ENCODE measurements at places on chromosomes 13 and 19. TPM values are rescaled to one million over a fixed set of nuclear protein-coding genes. Genes with fewer than 3 reads are reported as not detected.

GDF15 gene
- polyA plus RNA-seq: 6.8 TPM

CD70 gene
- polyA plus RNA-seq: not detected

ERICH4 gene
- 6.3 TPM for polyA plus RNA-seq

TNNT1 gene
- 3.8 TPM for polyA plus RNA-seq

CHERP gene
- polyA plus RNA-seq: 26.6 TPM

UBL3 gene
- 51.3 TPM for polyA plus RNA-seq

LHFPL6 gene
- 30.9 TPM for polyA plus RNA-seq

GRCh38 chr13:44318161-44318560 lies 55.5 kb upstream of the SERP2 start:
- no peak for DNase-seq

GRCh38 chr19:15643387-15643786 lies 2.7 kb downstream of the CYP4F3 start:
- no peak for DNase-seq

GRCh38 chr13:109198585-109198984 lies 569.2 kb downstream of the MYO16 start:
- DNase-seq: no peak

GRCh38 chr13:19056984-19057490 lies 124.6 kb downstream of the TUBA3C start:
- no peak for DNase-seq

- no peak for DNase-seq
These were observed 40.8 kb downstream of the BRD4 start for GRCh38 chr19:15291548-15292021.

DNA sequence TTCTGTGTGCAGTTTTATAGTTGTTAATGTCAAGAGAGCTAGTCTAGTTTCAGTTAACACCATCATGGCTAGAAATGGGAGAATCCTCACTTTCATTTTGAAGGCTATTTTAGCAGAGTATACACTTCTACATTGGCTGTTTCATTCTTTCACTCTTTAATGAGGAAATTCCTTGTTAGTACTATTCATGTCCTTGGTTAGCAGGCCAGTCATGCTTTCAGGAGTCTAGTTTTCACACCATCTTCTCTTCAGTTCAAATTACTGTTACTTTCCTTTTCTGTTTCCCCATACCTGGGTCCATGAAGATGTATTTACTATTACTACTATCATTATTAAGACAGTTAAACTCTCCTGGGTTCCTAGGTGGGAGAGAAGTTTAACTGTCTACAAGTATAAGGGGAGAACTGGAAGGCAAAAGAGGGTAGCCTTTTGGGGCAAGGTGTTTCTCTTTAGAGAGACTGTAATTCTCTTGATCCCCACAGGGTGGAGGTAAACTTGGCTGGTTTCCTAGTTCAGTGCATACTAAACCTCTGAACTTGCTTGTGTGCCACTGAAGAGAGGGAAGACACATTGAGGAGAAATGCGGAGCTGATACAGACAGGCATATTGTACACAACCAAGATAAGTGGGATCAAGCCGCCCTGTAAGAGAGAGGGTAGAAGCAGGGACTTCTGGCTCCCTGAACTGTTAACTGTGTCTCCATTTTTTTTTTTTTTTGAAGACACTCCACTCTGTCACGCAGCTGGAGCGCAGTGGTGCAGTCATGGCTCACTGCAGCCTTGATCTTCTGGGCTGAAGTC lies 41.3 kb upstream of the IGFL4 start:
- DNase-seq: no peak

- no peak for DNase-seq
These were observed 662 bp downstream of the CBARP start for GRCh38 chr19:1237027-1237659.

- no peak for DNase-seq
These were observed 28.9 kb upstream of the TNFRSF19 start for GRCh38 chr13:23541221-23541824.

Data from left renal cortex interstitium (tissue), 4 donors.